Left lung (tissue), 14 donors: ENCODE measurements at places on chromosomes 7 and 10. TPM values are rescaled to one million over a fixed set of nuclear protein-coding genes. Genes with fewer than 3 reads are reported as not detected.
A peak's percentile ranks its signal among the peaks of the same experiment; 100 is the strongest.

- no peak for DNase-seq
These were observed 30.2 kb downstream of the DOCK1 start for GRCh38 chr10:126935263-126935946.

DNA sequence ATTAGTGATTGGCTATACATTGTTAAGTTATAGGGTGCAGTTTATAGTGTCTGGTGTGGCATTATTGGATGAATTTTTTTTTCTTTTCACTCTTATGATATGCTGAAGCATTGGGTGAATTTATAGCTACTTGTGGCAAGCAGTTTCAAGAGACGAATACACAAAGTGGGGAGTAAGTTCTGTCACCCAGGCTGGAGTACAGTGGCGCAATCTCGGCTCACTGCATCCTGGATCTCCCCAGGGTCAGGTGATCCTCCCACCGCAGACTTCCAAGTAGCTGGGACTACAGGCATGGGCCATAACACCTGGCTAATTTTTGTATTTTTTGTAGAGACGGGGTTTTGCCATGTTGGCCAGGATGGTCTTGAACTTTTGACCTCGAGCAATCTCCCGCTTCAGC lies 6.3 kb upstream of the SIRT1 start:
- no peak for DNase-seq

- peak; percentile 39 for DNase-seq
These were observed 30.0 kb downstream of the TACC2 start for GRCh38 chr10:122018951-122019413.

DNA sequence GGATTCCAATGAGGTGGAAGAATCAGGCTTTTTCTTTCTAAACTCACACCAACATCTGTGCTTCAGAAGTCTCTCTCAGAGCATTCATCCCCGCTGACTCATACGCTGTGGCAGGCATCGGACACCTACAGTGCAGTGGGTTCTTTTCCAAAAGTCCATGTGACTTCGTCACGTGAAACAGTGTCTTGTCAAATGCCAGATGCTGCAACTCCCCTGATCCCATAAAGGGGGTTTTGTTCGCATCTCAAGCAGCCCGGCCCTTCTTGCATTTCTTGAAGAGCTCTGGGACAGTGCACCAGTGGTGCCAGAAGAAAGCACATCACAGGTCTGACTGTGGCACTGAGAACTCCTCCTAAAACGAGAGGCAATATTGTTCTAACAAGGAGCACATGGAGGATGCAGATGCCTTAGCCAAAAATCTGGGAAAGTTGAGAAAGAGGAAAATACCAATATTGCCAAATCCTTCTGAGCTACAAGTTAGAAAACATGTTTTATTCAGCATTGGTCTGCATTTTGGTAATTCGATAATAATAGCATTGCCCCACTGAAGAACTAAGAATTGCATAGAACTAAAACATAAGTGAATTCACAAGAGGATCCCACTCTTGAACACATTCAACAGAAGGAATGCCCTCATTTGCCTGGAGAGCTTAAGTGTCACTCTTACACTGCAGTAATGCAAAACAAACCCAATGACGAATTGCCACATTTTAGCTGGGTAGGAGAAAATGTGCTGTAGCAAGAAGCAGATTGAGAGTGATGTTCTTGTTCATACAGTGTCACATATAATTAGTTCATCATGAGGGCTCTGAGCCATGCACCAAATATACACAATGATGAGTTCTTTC lies 204.4 kb downstream of the CXCL12 start:
- no peak for DNase-seq

DNA sequence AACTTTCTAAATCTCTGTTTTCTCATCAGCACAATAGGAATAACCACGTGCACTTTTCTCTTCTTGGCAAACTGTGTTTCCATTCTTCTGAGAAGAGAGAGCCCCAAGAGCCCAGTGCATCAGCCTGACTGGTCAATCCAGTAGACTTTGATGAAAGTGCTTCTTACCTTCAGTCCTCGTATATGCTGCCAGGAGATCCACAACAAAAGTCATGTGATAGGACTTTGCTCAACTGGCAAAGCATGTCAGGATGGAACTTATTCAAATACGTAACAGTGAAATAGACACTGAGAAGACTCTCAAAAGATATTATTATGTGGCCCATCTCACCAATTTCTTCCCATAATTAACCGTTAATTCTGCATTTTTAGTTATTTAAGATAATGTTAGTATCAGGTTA lies 1031.5 kb upstream of the LRRTM3 start:
- DNase-seq, result no peak

- no peak for DNase-seq
These were observed 5.0 kb downstream of the SKIDA1 start for GRCh38 chr10:21520509-21520908.

SPDYE1 gene
- not detected for total RNA-seq

GRCh38 chr10:93894516-93895378 lies 969 bp downstream of the SLC35G1 start:
- no peak for DNase-seq

DNA sequence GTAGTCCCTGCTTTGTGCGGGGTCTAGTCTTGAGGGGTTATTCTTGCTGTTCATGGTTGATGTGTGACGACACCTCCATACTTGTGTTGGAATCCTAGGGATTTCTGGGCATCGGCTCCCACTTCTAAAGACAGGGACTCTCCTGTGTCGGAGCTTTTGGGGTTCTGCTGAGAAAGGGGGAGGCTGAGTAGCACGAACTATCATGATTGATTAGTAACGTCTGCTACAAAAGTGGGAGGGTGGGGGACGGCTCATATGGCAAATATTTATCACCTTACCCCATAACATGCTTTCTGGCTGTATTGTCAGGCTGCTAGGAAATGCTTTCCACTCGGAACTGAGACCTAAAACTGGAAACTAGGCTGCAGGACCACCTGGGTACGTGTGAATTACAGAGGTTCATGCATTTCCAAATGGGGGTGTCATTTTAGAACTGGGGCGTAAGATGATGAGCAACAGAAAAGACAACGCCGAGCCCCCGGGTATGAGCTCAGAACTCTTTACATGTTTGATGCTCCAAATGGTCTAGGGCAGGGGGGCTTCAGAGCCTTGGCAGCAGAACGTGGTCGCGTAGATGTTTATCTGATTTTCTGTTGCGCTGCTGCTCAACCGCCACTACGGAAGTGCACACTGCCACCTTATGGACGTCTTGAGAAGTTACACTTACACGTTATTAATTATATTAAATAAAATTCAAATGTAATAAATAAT lies 15.1 kb upstream of the NME8 start:
- DNase-seq, result peak; percentile 70

GRCh38 chr10:108567899-108568752 lies 1355.2 kb downstream of the XPNPEP1 start:
- DNase-seq, result no peak

- DNase-seq, result no peak
These were observed 44.0 kb downstream of the COL13A1 start for GRCh38 chr10:69845574-69846292.

- no peak for DNase-seq
These were observed 41.1 kb downstream of the STK32C start for GRCh38 chr10:132266594-132267161.

DNA sequence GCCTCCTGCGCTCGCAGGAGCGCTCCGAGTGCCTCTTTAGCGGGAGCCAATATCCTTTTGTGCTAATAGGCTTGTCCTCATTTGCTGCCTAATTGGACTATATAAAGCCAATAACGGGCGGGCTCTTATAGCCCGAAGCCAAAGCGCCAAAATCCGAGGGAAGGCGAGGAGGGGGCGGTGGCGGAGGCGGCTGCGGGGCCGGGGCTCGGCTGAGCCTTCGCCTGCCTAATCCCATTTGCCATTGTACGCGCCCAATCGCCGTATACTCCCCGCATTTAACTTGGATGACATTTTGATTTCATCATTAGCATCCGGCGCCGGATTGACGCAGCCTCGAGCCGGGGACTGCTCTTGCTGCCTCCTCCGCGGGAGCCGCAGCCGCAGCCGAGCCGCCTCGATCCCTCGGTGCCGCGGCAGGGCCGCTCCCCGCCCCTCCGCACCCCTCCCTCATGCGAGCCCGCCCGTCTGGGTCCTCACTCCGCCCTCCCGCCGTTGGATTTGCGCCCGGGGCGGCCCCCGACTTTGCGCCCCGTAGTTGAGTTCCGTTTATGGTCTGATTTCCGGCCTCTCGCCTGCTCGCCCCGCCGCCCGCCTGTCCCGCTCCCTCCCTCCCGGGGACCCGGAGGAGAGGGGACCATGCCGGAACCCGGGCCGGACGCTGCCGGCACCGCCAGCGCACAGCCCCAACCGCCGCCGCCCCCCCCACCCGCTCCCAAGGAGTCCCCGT lies at the start of gene HMX3:
Gene HMX3, plus strand, starts transcription at position 556 of the 727 bp plus-strand sequence. Its CDS starts 81 bp downstream, at position 637.
- DNase-seq, result no peak

DNA sequence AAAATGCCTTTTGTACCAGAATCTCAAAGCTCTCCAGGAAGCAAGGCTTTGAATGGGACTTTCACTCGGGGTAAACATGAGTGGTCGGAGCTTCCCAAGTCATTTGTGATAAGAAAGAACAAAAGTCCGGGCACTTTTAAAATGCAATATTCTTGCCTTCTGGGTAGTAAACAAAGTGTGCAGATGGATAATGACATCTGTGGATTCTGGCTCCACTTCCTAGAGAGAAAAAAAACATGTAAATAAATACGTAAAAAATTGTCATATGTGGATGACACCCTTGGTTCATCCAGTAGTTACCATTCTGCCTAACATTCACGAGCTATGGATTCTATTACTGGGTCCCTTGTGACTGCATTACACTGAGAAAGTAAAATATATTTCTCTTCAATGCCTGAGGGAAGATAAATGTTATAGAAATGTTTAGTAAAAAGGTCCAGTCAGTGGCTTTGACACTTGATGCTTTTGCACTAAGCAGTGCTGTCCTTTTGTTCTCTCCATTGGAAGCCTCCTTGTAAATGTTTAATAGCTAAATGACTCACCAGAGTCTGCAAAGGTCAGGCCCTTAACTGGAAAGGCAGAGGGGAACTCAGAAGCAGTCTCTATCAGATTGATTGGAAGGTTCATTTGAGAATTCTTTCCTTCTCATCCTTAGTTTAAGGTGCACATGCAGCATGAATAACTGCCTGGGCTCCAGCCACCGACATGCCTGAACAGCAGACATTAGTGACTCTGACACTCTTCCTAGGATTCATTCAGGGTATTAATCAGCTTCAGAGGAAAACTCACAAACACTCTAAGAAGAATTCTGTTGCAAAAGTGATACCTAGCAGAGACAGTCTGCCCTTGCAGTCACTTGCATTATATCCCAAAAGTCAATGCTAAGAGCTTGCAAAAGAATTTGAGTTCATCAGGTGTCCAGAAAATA lies 11.7 kb upstream of the EDRF1 start:
- no peak for DNase-seq

GRCh38 chr10:15451137-15452094 lies 80.3 kb upstream of the FAM171A1 start:
- no peak for DNase-seq

DNA sequence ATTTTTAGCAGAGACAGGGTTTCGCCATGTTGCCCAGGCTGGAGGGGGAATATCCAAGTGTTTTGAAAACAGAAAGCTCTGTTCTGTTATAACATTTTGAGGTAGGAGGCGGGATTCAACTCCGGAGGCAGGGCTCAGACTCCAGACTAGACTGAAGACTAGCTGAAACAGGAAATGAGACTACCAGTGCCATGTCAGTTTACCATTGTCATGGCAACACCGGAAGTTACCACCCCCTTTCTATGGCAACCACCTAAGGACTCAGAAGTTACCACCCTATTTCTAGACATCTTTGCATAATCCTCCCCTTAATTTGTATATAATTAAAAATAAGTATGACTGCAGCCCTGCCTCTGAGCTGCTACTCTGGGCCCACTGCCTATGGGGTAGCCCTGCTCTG lies 1069.1 kb upstream of the AUTS2 start:
- no peak for DNase-seq

- DNase-seq, result no peak
These were observed 6.1 kb downstream of the PTER start for GRCh38 chr10:16442914-16443313.

DNA sequence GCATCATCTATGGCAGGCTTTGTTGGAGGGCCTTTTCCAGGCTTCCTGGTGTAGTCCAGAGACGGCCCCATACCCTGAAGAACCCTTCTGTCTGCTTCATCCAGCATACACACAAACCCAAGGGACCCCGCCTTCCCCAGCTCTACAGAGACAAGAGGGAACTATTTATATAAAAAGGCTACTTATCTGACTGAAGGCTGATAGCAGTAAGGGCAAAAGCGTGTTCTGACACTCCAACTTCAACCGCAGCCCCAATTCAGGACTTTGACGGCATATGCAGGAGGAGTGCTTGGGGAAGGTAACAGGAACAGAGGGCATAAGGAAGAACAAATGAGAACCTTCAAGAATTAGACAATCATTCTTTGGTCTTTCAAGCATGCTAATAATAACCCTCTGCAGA lies 21.0 kb downstream of the GNA12 start:
- no peak for DNase-seq
